ENCODE measurements at places on chromosomes 4 and X.
A peak's percentile ranks its signal among the peaks of the same experiment; 100 is the strongest.

- DNase-seq = peak; percentile 54
These were observed 9.2 kb upstream of the FAM53A start for GRCh38 chr4:1693131-1693896.

DNA sequence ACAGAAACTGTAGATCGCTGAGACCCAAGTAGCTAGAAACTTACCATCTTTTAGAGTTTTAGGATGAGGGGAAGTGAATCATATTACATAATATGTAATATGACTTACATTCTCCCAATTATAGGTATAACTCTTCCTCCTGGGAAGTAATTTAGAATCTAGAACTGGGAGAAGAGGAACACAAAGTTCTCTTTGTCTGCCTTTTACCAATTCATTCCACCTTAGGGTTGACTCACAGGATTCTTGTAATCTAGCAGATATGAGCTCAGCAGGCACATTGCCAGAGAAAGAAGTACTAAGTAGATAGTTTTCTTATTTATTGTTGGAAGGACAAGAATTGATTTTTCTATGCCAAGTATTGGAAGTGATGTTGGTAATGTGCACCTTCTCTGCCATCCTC is 58.0 kb upstream of the CCSER1 start:
- no peak for DNase-seq

DNA sequence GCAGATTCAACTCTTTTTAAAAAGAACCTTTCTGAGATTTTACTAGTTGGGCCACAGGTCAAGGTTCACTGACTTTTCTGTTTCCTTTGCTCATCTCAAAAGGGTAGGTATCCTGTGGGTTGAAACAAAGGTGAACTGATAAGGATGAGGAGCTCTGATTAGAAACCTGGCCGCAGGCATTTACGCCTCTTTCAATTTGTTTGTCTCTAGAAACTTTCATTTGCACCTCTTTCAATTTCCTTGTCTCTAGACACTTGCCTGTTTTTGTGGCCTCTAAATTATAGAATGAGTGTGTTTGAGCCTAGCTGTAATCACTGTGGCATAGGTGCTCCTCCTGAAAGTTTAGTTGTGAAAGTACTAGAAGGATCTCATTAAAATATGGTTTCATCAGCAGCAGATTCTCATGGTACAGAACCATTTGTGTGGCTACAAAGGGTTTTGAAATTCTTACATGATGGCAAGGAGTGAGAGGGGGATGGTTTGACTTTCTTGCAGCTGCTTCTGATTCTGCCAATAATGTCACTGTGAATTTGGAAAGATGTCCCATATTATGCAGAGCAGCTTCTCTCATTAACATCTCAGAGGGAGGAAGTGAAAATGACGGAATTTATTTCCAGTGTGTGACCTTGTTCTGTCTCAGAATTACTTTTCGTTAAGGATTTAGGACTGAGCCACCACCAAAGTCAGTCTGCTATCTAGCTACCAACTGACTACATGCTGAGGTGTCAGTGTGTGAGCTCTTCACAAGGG is 142.2 kb downstream of the SH2D1A start:
- no peak for DNase-seq

DNA sequence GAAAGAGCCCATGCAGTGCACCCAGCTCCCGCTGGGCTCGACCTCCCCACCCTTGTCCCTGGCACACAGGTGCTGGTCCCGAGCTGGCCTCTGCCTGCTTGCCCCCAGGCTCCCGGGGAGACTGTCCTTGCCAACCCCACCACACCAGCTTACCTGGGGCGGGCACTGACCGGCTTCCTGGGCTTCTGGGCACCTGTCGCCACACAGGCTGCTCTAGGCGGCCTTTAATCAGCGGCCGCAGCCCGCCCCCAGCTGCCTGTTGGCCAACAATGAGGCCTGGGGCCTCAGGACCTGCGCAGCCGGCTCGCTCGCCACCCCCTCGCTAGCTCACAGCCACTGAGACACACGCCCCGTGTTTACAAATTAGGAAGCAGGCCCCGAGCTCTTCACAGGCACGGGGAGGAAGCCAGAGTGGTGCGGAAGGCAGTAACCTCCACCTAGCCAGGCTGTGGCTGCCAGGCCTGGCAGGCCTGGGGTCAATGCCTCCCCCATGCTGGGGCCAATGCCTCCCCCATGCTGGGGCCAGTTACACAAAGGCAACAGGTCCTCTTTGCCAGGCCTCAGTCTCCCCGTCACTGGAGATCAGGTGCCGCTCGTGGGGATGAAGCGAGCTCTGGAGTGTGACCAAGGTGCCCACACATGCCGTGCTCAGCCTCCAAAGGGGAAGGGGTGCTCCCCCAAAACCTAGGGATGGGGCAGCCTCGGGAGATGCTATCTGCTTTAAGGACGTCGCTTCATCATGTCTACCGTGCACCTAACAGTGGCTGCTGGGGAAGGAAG is at the start of gene TREX2:
TREX2 (minus strand) TSS at position 201 of the 780 bp plus-strand sequence. CDS start 626 bp downstream, outside the sequence.
- DNase-seq = no peak

- no peak for DNase-seq
These were observed at the start of gene DCHS2 for GRCh38 chr4:154491341-154492271. DCHS2 (minus strand) TSS chr4:154491799; CDS start chr4:154491355, 444 bp downstream.

- DNase-seq = no peak
These were observed 3.6 kb upstream of the KLHL15 start for GRCh38 chrX:24030597-24030996.

DNA sequence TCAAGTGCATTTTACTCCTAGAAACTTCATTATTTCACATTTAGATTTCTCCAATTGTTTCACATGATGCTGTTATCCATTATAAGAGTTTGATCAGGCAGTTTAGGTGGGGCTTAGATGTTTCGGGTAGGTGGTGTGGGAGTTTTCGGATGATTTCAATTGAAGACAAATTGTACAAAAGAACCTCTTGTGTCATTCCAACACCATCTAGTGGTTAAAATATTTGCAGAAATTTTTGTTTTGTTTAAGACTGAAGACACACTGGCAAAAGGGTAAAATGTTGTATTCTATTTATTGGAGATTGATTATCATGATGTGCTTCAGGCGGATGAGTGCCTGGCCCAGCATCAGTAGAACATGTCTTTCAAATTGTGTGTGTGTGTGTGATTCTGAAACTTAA is 212.7 kb downstream of the SH3BGRL start:
- no peak for DNase-seq

DNA sequence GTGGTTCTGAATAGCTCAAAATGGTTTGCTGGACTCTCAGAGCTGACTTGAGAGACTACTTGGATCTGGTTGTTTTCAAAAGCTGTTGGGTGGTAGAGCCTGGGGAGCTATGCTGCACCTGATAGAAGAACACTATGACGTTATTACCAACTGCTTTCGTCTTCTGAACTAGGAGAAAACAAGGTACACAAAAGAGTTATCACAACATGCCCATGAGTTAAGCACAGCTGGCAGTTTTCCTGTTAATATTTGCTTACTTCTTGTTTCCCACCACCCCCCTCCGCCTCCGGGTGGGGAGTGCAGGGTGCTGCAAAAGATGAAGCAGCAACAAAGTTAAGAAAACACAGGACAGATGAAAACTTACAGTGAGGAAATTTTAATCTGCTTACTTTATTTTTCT is 69.1 kb downstream of the RASL11B start:
- DNase-seq = no peak

- no peak for DNase-seq
These were observed 8.3 kb upstream of the PF4V1 start for GRCh38 chr4:73844806-73845205.

Measured in stimulated activated CD8-positive, alpha-beta memory T cell treated with anti-CD3 and anti-CD28 coated beads, Interleukin-7, amount 100 ng/mL, for 24 hours (primary cell).